Activated CD4-positive, alpha-beta T cell treated with anti-CD3 and anti-CD28 coated beads, Interleukin-2, Interleukin-4, amounts not matched to agents 100 ng/mL and 50 ng/mL, durations not matched to agents 16 hours and 8 hours (primary cell): ENCODE measurements at places on chromosomes 13 and 19.

GRCh38 chr13:43003010-43003409 is 11.0 kb upstream of the EPSTI1 start:
- DNase-seq = no peak

- DNase-seq = no peak
These were observed 15.4 kb downstream of the TMEM255B start for GRCh38 chr13:113774177-113775107.

DNA sequence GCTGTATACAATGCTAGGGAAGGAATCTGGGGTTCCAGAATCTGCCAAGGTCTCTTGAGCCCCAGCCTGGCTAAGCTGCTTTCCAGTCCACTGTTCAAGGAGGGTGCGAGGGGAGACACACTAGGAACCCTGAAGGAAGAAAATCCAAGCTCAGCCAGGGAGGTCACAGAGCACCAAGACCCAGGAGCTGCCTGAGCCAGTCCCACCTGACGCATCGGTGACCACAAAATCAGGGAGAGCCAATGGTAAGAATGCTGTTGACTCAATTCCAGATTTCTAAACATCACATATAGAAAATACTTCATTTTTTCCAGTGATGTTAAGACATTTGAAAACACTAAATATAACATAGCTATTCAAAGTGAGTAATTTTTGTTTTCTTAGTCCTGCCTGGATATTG is 50.1 kb downstream of the CEP89 start:
- no peak for DNase-seq

DNA sequence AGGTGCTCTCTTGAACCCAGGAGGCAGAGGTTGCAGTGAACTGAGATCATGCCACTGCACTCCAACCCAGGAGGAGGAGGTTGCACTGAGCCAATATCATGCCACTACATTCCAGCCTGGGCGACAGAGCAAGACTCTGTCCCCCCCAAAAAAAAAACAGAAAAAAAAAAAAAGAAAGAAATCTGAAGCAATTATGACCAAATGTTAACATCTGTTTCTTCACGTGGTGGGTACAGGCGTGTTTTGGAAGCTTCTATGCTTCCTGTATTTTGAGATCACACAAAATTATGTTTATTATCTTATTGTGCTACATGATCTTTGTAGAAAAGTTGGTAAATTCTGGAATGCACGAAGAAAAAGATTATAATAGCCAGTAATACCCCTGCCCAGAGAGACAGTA is 2.7 kb upstream of the ACP5 start:
- no peak for DNase-seq

- no peak for DNase-seq
These were observed 338.0 kb downstream of the EFNB2 start for GRCh38 chr13:106197496-106197895.

DNA sequence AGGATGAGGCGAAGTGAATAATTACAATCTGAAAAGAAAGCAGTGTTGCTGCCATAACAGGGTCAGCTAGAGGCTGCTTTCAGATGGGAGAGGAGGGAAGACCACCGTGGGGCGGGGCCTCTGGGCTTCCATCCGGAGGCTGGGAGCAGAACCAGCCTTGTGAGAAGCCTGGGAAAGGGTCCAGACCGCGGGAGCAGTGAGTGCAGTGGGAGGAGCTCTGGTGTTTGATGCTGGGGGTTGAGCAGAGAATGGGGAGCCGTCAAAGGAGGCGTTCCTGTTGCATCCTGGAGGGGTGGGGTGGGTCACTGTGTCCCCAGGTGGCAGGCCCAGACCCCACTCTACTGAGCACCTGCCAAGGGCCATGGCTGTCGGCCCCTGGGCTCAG is 18.1 kb downstream of the NKPD1 start:
- DNase-seq = no peak
